ENCODE measurements at places on chromosomes 2 and 18.
A peak's percentile ranks its signal among the peaks of the same experiment; 100 is the strongest.

DNA sequence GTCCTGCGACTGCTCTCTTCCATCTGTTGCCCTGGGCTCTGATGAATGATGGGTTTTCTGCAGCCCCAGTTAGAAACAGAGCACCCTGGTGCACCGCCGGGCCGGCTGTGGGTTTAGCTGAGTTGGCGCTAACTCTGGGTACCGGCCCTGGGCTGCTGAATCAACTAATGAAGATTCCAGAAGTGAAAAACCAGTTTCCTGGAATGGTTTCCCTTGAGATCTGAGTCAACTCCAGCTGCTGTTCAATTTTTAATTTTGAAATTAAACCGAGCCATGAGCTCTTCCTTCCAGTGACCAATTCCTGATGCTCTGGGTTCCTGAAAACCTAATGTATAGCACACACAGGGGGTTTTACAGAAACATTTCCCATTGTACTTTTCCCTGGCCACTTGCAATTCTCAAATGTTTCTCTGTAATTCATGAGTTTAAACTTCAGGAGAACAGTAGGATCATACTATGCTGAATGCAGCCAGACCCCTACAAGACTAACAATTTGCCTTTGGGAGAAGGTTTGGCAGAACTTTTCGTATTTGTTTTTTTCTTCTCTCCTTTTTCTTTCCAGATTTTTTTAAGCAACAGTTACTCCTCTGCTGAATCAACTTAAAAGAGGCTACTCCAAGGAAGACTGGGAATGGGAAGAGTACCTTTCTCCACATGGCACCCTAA, 5.5 kb downstream of the COL6A3 start:
- DNase-seq: peak; percentile 62

GRCh38 chr2:76296438-76296837, 585.7 kb upstream of the GCFC2 start:
- DNase-seq: no peak

DNA sequence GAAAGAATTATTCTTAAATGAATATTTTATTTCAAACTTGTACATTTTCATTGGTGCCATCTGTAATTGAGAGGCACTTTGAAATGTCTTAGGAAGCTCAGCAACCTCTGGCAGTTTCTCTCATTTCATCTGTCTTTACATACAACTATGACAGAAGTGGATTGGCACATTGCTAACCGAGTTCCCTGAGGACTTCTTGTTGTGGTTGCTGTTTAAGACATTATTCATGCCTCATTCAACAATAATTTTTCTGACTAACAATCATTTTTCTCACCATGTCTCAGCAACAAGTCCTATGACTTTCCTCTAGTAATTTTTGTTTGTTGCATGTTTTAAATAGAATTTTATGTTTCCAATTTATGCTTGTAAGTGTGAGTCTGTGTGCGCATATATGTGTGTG, 284.0 kb upstream of the CWC22 start:
- DNase-seq: peak; percentile 47

- no peak for DNase-seq
Measured at GRCh38 chr2:127358044-127358443, 29.7 kb downstream of the MAP3K2 start.

DNA sequence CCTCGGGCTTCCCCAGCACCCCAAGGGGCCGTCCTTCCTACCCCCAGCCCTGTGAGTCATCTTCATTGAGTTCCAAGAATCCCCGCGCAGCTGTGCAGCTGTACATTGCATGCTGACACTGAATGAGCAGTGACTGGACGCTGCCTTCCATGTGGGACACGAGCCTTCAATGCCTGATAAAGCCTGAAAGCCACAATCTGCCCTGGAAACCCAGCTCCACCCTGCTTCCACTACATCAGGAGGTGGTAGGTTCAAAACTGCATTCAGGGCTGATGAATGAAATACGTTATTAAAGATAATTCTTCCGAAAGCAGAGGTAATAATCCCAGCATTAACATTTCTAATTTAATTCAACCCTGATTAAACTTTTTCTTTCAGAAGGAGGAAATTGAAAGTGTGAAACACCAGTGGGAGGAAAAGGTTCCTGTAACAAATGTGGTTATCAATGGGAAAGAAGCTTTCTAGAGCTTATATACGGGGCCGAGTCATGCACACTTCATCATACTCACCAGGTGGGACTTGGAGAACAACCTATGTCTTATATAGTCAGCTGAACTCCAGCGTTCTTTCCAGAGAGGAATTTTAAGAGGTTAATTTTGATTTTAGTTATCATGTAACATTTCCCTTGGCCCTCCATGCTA, 360.1 kb downstream of the LPIN1 start:
- peak; percentile 98 for DNase-seq

GRCh38 chr18:22613058-22613690, 195.5 kb upstream of the CTAGE1 start:
- DNase-seq: no peak

DNA sequence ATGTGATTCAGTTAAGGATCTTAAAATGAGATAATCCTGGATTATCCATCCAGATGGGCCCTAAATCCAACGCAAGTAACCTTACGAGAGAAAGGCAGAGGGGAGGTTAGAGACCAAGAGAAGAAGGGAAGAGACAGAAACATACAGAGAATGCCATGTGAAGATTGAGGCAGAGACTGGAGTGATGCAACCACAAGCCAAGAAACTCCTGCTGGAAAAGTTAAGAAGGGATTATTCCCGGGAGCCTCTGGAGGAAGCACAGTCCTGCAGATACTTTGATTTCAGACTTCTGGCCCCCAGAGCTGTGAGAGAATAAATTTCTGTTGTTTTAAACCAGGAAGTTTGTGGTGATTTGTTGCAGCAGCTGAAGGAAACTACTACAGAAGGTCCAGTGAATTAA, 992.7 kb downstream of the BCL11A start:
- no peak for DNase-seq

DNA sequence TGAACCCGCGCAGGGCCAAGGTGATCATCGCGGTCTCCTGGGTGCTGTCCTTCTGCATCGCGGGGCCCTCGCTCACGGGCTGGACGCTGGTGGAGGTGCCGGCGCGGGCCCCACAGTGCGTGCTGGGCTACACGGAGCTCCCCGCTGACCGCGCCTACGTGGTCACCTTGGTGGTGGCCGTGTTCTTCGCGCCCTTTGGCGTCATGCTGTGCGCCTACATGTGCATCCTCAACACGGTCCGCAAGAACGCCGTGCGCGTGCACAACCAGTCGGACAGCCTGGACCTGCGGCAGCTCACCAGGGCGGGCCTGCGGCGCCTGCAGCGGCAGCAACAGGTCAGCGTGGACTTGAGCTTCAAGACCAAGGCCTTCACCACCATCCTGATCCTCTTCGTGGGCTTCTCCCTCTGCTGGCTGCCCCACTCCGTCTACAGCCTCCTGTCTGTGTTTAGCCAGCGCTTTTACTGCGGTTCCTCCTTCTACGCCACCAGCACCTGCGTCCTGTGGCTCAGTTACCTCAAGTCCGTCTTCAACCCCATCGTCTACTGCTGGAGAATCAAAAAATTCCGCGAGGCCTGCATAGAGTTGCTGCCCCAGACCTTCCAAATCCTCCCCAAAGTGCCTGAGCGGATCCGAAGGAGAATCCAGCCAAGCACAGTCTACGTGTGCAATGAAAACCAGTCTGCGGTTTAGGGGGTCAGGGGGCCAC, 897 bp downstream of the GPR45 start:
- no peak for DNase-seq

DNA sequence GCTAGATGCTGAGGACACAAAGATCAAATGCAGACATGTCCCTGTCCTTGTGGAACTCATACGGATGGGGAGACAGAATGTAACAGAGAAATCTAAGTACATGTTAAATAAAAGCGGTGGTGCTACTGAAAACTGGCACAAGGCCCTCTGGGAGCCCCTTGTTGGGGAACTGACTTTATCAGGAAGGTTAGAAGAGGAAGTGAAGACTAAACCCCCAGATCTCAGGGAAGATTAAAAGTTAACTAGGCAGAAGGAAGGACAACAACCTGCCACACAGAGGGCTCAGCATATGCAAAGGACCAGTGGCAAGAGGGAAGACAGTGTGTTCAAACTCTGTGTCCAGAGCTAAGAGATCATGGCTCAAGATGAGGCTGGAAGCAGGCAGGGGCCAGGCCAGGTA, 4.8 kb downstream of the CACNB4 start:
- no peak for DNase-seq

DNA sequence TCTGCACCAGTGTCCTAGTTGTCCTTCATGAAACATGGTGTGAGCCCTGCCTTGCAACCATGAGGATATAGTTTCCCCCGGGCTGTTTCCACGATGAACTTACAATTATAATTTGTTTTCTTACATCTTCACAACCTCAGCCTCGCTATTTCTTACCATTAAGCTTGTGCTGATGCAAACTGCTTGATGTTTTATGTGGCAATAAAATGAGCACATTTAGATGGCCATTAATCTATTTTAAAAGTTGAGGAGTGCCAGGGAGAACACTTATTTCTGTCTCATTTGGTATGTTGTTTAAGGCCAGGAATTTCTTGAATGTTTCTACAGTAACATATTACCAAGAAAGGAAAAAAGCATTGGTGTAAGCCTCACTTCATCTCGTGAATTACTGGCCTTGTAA, 214.5 kb upstream of the SLC8A1 start:
- no peak for DNase-seq

DNA sequence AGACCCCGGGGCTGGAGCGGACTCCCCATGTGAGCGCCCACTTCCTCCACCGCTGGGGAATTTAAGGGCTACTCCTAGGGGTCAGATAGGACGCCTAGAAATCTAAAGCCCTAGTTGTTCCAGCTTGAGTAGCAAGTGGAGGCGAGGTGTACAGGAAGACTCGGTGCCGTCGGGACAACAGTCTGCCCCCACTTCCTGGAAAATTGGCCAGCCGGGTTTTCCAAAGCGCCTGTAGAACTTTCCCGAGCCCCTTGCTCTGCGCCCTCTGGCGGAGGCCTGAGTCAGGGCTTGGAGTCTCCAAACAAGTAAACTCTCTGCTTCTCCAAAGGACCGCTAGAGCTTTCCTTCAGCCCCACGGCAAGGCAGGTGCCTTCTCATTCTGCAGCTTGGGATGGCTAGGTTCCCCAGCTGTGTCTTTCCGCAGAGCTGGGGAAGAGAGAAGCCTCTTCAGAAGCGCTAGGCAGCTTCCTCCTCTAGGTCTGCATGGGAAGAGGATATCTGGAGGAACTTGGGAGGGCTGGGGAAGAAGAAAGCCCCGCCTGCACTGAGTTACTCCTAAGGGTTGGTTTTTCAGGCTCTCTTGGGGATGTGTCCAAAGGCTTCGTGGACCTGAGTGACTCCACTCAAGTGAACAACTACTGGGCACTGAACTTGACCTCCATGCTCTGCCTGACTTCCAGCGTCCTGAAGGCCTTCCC, 681 bp downstream of the SPR start:
- DNase-seq: peak; percentile 80
